CD8-positive, alpha-beta memory T cell (primary cell): ENCODE measurements at places on chromosomes 7 and 10. TPM values are rescaled to one million over a fixed set of nuclear protein-coding genes. Genes with fewer than 3 reads are reported as not detected.

DNA sequence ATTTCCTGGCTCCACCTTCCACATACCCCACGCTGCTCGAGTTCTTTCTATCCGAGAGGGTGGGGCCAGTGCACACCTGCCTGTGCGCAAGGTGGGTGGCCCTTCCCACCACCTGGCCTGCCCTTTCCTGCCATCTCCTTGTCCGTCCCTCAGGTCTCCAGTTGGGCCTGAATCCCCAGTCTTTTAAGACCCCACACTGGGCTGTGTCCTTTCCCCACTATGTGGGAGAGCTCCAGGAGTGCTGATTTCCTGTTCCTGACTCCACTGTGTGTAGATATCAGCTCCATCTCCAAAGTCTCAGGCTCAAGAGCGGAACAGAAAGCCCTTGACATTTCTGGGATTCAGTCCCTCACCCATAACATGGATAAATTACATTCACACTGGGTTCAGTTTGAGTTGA, 20.1 kb downstream of the LHPP start:
- no peaks in the 10 kb centered on the region for H3K36me3 ChIP-seq
- H3K27ac ChIP-seq = no peak overlapping the region
- no peaks in the 10 kb centered on the region for H3K27me3 ChIP-seq
- no peak overlapping the region for H3K4me3 ChIP-seq
- DNase-seq = no peak

The ANK3 gene
- total RNA-seq = 12.8 TPM

- peaks cover 13% of the 10 kb centered on the region for H3K27me3 ChIP-seq
- no peak overlapping the region for H3K27ac ChIP-seq
- DNase-seq = no peak
- H3K36me3 ChIP-seq = no peaks in the 10 kb centered on the region
- no peak overlapping the region for H3K4me3 ChIP-seq
Measured at GRCh38 chr7:1364068-1364905, 95.0 kb downstream of the MICALL2 start.

- no peak for DNase-seq
- H3K4me3 ChIP-seq = no peak overlapping the region
- no peaks in the 10 kb centered on the region for H3K27me3 ChIP-seq
- no peaks in the 10 kb centered on the region for H3K36me3 ChIP-seq
- no peaks in the 10 kb centered on the region for H3K4me1 ChIP-seq
- no peak overlapping the region for H3K27ac ChIP-seq
Measured at GRCh38 chr10:11776080-11776479, 33.9 kb downstream of the ECHDC3 start.

DNA sequence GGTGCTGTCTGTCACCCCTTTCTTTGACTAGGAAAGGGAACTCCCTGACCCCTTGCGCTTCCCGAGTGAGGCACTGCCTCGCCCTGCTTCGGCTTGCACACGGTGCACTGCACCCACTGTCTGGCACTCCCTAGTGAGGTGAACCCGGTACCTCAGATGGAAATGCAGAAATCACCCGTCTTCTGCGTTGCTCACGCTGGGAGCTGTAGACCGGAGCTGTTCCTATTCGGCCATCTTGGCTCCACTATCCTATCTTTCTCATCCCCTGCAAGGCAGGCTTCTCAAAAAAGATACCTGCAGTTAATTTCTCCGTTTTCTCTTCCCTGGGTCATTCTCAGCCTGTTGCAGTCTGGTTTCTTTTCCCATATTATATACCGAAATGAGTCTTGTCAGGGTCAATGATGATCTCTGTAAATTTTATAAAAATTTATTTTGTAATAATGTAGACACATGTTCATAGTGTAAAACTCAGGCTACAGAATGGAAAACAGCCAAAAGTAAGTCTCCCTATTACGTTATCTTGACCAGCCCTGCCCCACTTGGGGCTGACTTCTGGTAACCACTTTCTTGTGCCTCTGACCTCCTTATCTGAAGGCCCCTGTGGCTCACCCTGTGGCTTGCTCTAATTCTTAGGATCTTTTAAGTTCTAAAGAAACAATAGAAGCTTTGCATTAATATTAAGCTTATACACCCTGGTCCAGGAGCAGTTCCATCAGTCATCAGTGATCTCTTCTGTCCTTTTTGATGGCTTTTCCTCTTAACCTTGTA, 20.7 kb downstream of the BLVRA start:
- DNase-seq = no peak
- no peaks in the 10 kb centered on the region for H3K36me3 ChIP-seq
- no peaks in the 10 kb centered on the region for H3K27me3 ChIP-seq
- no peak overlapping the region for H3K27ac ChIP-seq
